Thymus (tissue), 14 donors: ENCODE measurements at places on chromosomes 7 and 10.

DNA sequence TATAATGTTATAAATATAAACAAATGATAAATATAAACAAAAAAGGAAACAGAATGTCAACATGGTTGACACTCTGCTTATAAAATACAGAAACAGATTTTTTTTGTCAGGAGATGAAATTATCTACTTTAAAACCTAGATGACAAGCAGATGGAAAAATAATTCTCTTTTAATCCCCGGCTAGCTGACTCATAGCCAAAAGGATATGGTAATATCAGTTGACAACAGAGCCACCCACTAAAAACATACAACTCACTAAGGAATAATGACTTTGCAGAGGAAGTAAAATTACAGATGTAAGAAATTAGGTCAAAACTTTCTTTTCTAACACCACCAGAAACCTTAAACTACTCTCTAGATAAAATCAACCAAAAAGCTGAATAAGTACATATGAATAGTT is 131.1 kb upstream of the ABCB5 start:
- DNase-seq = no peak

- peak; percentile 21 for DNase-seq
These were observed 123.1 kb upstream of the ADO start for GRCh38 chr10:62681211-62681940.

- no peak for DNase-seq
These were observed 6.0 kb downstream of the PAX2 start for GRCh38 chr10:100751211-100751933.

GRCh38 chr10:13909516-13910258 is 322.9 kb downstream of the PRPF18 start:
- no peak for DNase-seq

GRCh38 chr10:73159038-73159648 is 8.7 kb downstream of the ECD start:
- peak; percentile 64 for DNase-seq

DNA sequence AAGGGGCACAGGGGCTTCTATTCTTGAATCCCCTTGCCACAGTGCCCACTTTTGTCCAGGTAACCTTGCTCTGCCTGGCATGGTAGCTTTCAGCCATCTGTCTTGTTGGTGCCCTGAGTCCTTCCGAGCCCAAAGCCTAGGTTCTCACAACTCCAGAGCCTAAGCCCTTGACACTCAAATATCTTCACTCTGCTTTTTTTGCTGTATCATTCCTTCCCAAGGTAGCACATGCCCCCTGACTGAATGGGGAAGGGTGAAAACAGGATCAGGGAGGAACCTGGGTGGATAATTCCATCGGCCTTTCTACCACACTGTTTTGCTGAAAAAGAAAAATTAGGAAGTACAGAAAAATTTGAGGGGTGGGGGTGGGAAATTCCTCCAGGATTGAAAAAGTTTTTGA is 37.6 kb downstream of the LDB3 start:
- no peak for DNase-seq

DNA sequence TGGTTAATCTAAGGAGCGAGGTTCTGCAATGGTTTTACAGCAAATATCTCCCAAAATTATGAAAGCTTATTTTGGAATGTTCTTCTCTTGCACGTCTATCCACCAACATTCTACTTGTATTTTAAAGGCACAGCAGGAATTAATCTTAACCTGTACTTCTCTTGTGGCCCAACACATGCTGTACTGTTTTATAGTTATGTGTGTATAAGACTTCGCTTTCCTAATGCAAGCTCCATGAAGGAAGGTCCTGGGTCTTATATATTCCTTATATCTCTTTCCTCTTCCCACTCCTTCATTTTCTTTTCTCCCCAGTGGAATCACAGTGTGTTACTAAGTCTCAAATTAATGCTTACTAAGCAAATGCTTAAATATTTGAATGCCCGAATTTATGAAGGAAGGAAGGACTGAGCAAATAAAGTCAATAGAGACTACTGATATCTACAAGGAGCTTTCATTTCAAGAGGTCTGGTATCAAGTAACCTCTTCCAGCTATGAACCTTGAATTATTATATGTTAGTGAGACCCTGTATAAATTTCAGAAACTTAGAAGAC is 14.0 kb downstream of the TMEM26 start:
- DNase-seq = no peak

DNA sequence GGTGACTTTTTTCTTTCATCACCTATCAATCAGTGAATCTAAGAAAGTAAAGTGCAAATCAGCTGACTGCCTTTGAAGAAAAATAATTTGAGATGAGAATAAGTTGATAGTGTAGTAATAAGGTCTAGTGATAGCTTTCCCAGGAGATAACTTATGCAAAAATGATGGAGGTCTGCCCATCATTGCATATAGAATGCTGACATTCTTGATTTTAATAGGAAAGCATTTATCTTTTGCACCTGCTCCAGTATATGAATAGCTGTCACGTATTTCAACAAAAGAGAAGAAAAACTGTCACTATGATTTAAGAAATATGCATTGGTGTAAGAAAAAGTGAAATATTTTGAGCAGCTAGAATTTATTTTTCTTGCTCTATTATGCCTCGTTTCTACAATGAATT is 46.8 kb downstream of the PTTG1IP2 start:
- DNase-seq = no peak

GRCh38 chr10:77888356-77888703 is 38.2 kb downstream of the DLG5 start:
- no peak for DNase-seq

DNA sequence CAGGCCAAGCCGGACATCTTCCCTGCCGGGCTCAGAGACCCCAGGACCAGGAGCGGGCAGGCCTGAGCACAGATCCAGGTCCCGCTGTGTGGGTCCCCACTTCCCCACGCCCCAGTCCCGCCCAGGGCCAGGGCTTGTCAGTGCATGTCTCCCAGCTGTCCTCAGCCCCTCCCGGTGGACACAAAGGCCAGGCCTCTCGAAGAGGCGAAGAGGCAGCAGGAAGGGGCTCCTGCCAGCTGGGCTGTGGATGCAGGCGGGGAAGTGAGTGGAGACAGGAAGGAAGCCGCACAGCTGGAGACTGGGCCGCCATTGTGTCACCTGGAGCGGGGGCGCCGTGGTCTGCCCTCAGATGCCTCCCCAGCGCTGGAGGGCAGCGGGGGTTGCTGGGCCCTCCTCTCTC is 4.8 kb downstream of the GRIFIN start:
- no peak for DNase-seq

DNA sequence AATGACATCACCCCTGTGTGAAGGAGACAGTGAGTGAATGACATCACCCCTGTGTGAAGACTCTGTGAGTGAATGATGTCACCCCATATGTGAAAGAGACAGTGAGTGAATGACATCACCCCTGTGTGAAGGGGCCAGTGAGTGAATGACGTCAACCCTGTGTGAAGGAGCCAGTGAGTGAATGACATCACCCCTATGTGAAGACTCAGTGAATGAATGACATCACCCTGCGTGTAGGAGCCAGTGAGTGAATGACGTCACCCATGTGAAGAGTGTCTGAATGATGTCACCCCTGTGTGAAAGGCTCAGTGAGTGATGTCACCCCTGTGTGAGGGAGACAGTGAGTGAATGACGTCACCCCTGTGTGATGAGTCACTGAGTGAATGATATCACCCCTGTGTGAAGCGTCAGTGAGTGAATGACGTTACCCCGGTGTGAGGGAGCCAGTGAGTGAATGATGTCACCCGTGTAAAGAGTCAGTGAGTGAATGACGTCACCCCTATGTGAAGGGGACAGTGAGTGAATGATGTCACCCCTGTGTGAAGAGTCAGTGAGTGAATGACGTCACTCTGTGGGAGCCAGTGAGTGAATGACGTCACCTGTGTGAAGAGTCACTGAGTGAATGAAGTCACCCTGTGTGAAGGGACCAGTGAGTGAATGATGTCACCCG is 478.1 kb downstream of the PTPRN2 start:
- no peak for DNase-seq

- no peak for DNase-seq
These were observed 145.3 kb downstream of the DIP2C start for GRCh38 chr10:543862-544822.

- no peak for DNase-seq
These were observed 21.0 kb upstream of the C10orf71 start for GRCh38 chr10:49277973-49278372.

DNA sequence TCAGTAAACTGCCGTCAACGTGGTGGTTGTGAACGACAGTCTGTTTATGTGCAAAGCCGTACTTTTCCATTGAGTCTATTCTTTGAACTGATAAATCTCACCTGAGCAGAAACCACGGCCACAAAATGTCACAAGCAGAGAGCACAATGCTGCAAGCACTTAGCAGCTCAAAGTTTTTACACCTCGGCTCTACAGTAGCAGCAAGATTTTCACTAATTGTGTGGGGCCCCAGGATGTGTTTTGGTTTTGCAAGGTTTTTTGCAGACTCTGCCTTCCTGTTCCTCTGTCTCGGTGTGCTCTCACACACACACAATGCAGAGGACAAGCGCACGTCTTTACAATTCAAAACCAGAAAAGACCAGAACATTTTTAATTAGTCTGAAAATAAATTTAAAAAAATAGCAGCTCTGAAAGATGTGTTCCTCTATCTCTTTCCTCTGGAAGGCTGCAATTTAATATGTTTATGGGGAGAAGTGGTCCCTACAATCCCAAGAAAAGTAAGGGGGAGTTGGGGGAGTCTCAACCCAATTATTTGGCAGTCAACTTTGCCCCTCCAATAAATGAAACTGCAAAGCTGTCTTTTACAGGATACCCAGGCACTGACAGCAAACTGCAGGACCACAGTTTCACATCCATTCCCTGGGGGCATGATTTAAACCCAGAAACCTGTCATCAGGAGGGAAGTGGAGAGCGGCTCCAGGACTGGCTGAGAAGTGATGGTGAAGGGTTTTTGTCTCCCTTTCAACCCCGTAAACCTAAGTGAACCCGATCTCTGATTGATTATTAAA is 73.8 kb upstream of the SFMBT2 start:
- peak; percentile 84 for DNase-seq

DNA sequence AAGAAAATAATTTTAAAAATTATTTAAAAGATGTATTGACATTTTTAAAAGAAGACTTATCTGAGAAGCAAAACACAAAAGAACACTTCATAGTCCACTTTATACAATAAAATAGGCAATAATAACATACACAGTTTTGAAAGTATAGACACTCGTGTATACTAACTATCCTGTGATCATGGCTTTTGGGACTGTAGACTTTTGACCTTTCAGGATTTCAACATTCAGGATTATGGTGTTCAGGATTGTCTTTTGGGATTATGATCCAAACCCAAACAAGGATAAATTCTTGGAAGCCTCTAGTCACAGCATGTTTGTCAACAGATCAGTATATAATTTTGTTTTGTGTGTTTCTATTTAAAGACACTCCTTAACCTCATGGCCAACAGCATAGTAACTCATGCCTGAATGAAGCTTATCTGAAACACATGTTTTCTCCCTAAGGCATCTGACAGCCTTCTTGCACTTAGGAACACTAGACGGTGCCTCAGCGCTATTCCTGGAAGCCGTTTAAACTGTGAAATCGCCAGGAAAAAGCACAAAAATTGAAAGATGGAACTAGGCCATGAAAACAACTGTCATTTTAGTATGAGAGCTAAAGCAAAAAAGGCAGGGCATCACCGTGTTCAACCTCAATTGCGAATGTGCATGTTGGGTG is 29.9 kb downstream of the GSAP start:
- no peak for DNase-seq

- DNase-seq = no peak
These were observed 54.3 kb upstream of the ECHDC3 start for GRCh38 chr10:11687779-11688447.

DNA sequence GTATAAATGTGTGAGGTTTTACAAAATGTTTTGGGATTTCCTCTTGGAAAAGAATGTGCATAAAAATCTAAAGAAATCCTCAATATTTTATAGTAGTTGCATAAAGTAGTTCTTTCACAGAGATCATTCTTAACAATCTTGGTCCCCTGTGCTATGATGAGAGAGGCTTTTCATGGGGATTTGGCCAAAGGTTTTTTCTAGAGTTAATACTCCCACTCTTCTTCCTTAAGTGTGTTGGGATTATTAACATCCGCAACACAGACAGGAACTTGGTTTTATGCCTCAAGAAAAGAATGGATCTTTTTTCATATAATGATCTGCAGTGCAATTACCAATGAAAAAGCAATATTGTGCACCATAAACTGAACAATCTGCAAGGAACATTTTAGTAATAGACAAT is 71.5 kb downstream of the AGMO start:
- DNase-seq = no peak

DNA sequence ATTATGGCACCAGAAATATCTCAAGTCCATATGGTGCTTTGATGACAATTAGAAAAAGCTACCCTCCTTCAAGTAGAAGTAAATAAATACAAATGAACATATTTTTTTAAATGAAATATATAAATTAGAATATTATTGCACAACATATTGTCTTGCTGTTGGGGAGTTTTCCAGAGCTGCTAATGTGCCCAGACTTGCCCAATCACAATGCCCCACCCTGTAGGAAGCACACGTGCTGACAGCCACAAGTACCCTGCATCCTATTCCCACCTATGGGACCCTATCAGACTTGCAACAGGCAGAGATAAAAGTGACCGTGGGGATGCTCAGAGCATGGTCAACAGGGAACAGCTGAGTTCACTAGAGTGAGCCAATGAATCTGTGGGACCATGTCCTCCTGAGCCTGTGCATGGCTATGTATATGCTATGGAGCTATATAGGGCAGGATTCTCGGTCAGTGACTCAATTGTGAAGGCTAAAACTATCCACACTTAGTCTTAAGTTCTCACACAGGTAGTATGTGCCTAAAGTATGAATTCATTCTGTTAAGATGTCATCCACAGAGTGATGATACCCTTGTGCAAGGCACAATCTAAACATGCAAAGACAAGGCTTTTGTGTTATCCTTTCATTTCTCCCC is 336.0 kb downstream of the HGF start:
- no peak for DNase-seq

DNA sequence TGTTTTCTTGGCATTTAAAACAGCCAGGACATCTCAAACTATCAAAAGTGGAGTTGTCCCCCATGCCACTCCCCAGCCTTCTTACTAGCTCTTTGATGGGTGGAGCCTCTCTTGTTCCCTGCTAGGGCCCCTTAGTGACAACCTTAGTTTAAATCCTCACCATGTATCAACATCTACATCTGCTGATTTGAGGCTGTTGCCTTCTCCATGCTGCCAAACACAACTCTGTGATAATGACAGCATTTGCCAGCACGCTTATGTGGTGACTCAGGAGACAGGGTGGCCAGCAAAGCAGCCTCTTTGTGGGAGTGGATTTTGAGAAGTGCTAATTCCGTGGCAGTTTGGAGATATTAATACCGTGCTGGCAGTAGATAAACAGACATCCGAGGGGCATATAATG is 145.4 kb downstream of the LRRC4 start:
- no peak for DNase-seq

GRCh38 chr10:117462816-117463544 is 79.6 kb upstream of the EMX2 start:
- no peak for DNase-seq

DNA sequence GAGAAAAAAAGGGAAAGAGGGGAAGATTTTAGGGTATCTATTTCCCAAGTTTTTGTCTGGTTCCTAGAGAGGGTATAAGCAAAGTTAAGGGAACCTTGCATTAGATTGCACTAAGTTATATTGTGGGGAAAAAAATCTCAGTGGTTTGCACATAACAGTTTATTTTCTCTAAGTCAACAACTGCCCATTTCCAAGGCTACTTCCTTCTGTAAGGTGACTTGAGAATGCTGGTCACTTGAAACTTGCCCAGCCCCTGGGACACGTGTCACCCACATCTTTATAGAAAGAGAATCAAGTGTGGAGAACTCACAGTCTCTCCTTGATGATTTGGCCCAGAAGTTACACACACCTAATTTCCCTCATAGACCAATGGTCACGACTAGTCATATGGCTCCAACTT is 488.6 kb upstream of the PODXL start:
- no peak for DNase-seq
